HepG2 (cell line): ENCODE measurements at places on chromosomes 3 and 15. TPM values are rescaled to one million over a fixed set of nuclear protein-coding genes. Genes with fewer than 3 reads are reported as not detected.

DNA sequence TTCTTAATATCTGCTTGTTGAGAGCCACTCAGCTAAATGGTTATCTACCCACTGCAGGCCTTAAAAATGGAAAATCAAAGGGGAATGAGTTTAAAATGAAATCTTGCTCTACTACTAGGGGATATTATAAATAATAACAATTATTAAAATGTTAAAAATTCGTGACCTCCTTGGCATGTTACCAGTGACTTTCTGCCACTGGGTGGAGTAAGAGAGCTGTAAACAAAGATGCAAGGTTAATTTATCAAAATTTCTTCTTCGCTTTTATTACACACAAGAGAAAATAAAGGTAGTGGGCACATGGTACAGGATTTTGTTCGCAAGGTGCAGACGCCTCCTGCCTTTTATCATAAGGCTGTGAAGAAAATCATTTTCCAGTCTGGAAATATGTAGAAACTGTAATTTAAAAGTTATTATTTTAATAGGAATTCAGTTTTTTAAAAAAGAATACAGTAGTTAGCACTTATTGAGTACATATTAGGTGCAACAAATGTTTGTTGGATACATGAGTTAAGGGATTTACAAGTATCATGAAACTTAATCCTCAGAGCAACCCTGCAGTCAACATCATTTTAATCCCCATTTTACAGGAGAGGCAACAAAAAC lies 272.6 kb downstream of the SUCLG2 start:
- peak; percentile 10 for DNase-seq

DNA sequence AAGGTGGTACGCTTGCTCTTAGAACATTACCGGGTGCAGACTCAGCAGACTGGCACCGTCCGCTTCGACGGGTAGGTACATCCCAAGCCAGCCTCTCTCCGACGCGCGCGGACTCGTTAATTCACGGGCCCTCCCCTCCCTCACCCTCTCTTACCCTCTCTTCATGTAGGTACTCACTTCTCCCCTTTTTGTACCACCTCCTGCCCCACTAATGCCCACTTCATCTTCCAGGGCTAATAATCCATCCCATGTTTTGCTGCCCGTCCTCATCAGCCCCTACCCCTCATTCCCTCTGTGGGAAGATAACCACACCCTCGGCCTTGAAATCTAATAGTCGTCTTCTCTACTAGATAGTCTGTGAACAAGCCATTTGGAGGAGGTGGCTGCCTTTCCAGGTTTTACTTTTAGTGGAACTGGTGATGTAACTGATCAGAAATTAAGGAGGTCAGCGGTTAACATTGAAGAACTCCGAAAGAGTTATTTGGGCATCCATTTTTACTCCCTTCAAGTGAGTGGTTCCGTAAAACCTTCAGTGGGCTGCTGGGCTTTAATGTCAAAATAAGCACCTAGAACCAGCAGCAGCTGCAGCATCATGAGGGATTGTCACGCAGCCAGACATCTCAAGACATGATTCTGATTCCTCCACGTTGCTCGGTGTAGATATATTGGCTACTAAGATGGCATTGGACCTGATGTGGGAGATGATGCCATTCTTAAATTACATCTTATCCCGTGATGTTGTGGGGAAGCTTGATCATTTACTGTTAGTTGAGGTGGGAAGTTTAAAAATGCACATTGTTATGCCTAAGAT lies 1.3 kb downstream of the FEM1B start:
- DNase-seq, result no peak

Gene NRROS
- polyA plus RNA-seq, result not detected in 2 replicates

DNA sequence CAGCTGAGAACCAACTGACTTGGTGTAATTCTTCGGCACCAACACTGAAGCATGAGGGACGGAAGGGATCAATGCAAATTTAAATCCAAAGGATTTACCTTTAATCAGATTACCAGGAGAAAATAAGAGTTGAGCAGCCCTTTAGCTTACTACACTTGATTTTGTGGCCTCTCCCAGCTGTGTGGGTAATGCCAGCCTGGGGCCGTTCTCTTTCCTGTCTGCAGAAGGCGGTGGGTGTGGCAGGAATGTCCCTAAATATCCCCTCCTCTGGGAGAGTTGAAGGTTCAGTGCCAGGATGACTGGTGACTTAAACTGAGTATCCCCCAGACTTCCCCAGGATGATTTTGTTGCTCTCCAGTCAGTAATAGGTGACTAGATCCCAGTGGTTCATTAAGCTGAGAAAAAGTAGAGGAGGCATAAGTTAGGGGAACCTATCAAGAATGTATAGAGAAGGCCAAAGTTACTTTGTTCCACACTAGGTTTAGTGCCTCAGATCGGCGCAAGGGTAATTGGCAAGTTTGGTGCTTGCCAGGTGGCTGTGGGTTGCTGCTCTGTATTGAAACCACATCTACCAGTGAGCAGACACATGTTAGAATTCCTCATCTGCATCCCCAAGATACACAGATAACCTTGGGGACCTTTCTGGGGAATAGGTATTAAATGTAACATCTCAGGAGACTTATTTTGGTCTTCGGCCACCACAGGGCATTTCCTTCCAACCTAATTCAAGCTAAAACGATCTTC lies 23.1 kb downstream of the MAPKBP1 start:
- no peak for DNase-seq

Gene GOLGA8S
- 0.03 and 0.04 TPM in 2 replicates for polyA plus RNA-seq

DNA sequence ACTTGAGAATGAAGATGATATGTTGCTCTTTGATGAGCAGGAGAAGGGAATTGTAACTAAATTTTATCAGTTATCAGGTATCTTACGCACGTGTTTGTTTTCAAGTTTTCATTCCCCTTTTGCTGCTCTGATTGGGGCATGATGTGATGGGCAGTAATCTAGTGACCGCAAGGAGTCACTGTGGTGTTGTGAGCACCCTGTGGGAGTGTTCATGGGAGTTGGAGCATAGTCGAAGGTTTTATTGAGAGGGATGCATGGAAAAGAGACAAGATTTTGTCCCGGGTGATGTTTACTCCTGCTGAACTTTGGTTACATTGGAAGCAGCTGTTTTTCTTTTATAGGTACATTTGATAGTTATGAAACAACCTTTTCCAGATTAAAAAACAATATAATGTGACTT lies 2.1 kb downstream of the FAN1 start:
- no peak for DNase-seq

DNA sequence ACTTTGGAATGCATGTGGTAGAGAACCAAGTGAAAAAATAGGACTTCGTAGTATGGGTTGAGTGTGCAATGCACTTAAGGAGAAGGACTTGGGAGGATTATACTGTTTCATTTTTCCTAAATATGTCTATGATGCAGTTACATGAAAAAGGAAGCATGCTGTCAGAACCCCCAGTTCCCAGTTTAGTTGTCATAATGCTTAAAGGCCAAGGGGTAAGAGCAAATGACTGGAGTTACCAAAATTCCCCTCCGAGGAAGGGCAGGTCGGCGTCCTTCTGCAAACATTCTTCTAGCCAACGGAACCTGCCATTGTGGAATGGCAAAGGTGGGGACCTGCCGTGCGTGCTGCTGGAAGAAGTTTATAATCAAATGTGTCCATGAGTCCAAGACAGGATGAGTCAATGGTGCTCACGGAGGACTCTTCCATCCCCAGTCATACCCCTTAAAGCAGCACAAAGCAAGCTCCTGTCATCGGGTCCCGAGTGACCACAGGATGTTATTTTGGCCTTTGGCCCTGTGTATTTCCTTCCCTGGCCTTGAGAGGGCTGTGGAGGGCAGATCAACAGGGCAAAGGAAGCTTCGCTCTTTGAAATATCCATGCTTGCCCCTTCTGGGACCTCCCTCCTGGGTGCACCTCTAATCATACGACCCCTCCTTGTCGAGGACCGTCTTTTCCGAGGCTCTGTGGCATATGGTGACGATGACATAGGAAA lies 93.2 kb downstream of the SLCO3A1 start:
- no peak for DNase-seq

Gene NRG4
- 0.01 TPM in 1 of 2 replicates, not detected in the other for polyA plus RNA-seq

- no peak for DNase-seq
These were observed 58.2 kb downstream of the FGD5 start for GRCh38 chr3:14876921-14877333.

GRCh38 chr3:94372026-94372425 lies 309.2 kb downstream of the NSUN3 start:
- DNase-seq, result no peak

Gene SEMA6D
- not detected in 2 replicates for polyA plus RNA-seq
